SK-MEL-5 (cell line): ENCODE measurements at places on chromosomes 16 and 17. TPM values are rescaled to one million over a fixed set of nuclear protein-coding genes. Genes with fewer than 3 reads are reported as not detected.

GRCh38 chr16:85673529-85674417 lies 15.0 kb downstream of the GINS2 start:
- DNase-seq = no peak

DNA sequence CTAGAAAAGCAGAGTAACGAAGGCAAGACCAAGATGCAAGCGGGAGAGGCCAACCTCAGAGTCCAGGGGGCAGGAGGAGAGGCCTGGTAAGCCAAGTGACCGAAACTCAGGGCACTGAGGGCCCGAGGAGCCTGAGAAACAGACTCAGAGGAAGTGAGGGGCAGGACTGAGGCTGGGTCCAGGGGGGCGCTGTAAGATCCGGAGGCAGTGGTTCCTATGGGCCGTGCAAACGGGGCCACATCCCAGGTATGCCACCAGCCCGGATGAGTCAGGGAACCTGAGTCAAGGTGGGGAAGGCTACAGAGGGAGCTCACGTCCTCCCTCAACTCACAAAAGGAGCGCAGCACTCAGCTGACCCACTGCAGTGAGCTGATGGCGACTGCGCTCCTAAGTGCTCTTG lies 8.3 kb downstream of the ZDHHC7 start:
- no peak for DNase-seq

The PERCC1 gene
- total RNA-seq = not detected in 2 replicates

- DNase-seq = no peak
Measured at GRCh38 chr17:77286641-77287431, 146.1 kb downstream of the SEC14L1 start.

The CXCL16 gene
- total RNA-seq = 10.0 and 10.7 TPM in 2 replicates

- DNase-seq = no peak
Measured at GRCh38 chr17:33494151-33494550, 201.1 kb upstream of the ASIC2 start.
